NCI-H2081 (cell line): ENCODE measurements at places on chromosomes 12 and 14.
A peak's percentile ranks its signal among the peaks of the same experiment; 100 is the strongest.

GRCh38 chr14:99595034-99595433, 9.0 kb downstream of the CCDC85C start:
- no peak for DNase-seq

DNA sequence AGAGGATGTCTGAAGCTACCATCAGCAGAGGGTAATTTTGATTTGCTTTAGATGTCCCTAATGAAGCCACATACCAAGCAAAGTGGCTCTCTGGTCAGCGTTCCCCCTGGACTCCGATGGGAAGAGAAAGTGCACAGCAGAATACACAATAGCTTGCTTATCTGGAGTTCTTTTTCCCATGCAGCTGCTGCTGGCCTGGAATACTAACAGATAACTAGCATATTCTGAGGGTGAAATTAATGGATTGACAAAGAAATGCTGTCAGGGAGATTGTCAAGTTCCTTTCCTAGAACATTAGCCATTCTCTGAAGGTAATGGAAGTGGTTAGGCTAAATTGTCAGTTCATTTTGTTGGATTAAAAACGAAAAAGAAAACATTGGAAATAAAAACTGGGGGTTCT, 391.3 kb downstream of the FLRT2 start:
- DNase-seq: no peak

DNA sequence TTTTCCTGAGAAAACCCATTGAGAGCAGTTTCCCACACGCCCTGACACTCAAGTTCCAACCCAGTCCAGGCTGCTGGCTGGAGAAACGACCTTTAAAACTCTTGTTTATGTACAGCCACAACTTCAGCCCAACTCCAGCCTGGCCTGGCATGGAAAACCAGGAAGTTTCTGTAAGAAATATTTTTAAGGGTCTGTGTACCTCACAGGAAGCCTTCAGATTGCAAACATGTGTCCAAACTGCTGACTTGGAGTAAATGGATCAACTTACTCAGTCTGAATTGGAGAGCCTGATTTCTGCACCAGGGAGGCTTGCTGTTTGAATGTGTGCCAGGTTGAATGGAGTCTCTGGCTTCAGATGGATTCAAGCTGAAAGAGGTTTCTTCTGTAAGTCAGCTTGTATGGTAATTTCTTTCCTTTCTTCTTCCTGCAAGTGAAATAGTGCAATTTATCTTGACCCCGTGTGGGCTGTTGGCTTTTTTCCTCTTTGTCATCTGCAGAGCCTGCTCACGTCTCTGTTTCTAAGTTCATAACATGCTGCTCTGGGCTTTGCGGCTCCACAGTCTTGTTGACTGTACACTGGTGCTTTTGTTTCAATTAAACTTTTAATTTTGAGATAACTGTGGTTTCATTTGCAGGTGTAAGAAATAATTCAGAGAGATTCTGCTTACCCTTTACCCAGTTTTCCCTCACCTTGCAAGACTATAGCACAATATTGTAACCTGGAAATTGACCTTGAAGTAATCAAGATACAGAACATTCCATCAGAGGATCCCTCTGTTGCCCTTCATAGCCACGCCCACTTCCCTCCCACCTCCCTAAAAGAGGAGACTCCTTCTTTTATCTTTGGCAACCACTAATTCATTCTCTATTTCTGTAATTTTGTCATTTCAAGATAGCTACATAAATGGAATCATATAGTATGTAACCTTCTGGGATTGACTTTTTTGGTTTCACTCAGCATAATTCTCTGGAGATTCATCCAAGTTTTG, 109.7 kb upstream of the PRMT8 start:
- DNase-seq: no peak

GRCh38 chr12:14567351-14568162, at the start of gene PLBD1:
Gene PLBD1 (minus strand): TSS chr12:14567883. CDS start chr12:14567696, 187 bp downstream.
- no peak for DNase-seq

DNA sequence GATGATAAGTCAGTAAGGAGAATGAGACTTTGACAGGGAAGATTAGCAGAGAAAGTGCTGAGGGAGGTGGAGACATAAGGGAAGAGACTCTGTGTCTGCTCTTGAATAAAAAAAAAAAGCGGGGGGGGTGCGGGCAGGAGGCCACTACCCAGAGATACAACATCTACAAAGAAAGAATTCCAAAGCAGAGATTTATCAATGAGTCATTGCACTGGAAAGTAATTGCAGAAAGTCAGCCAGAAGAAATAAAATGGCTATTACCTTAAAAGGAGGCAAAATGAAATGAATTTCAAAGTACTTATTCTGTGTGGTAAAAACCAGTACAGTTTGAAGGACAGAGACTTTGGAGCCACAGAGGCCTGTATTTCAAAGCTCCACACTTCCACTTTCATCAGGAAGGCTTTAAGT, 267.1 kb upstream of the PRKD1 start:
- no peak for DNase-seq

DNA sequence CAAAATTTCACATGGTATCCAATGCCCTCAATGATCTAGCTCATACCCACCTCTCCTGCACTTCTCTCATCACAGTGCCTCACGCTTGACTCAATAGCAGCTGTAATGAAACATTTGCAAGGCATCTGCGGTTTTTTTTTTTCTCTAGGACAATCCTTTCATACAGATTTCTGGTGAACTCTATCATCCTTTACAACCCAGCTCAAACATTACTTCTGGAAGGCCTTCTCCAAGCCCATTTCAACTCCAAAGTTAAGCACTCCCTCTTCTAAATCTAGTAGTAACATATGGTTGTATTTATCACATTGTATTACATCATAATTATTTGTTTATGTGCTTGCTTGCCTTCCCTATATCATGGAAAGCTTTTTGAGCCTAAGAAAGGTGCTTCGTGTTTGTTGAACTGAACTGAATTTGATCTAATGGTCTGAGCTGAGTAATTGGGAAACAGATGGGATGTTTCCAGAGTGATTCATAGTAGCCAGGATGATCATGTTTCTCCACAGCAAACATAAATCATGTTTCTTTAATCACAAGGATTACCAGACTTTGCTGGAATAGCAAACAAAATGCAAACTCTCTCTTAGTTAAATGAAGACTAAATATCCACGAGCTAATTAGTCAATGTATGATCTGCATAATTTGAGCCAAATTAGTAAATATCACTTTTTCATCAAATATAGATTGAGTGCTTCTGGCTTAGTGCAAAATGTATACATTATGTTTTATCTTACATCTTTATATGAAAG, 14.3 kb downstream of the CFL2 start:
- peak; percentile 58 for DNase-seq

- DNase-seq: no peak
These were observed 82.2 kb downstream of the PPP2R5C start for GRCh38 chr14:101843665-101844064.

GRCh38 chr12:47698055-47698454, 7.8 kb downstream of the RPAP3 start:
- DNase-seq: no peak

- DNase-seq: no peak
These were observed 47.8 kb downstream of the PEBP1 start for GRCh38 chr12:118183711-118184110.

GRCh38 chr14:23933108-23933741, 20.3 kb upstream of the DHRS4 start:
- DNase-seq: no peak

DNA sequence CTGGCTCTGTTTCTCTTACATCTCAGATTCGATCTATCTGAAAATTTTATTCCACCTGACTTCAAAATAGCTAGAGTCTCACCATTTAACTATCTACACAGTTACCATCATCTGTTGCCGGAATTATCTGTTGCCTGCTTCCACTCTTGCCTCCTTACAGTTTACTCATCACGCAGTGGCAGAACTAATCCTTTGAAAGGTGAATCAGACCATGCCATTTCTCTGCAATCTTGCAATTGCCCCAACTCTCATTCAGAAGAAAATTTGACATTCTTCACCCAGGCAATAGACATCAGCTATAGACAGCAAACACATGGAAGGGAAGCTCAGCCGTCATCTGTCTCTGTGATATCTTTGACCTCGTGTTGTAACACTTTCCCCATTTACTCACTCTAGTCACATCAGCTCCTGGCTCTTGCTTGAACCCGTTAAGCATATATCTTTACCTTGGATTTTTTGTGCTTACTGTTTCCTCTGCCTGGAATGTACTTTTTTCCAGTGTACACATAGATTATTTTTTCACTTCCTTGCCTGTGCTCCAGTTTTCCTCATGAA, 85.5 kb downstream of the PDE3A start:
- DNase-seq: no peak

DNA sequence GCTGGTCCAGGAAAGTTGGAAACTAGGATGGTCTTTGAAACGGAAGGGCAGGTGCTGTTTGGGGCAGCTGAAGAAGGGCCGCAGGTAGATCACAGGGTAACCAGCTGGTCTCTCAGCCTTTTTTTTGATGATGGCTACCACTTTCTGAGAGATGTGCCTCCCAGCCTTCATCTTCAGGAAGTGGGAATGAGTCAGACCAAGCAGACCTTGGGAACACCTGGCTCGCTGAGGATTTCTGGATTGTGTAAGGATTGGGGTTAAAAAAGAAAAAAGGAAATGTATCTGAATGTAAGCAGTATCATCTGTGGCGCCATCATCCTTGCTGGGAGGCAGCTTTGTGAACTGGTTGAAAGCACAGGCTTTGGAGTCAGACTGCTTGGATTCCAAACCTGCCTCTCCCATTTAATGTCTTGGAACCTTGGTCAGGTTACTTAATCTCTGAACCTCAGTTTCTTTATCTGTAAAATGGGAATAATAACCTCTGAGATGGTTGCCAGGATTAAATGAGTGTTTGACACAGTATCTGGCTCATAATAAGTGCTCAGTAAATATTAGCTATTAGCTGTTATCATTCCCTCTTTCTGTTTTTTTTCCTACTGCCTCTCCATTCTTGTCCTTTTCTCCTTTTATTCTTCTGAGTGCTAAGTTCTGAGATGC, 1.7 kb downstream of the PRPF40B start:
- no peak for DNase-seq

- no peak for DNase-seq
These were observed 16.1 kb upstream of the HDAC7 start for GRCh38 chr12:47835831-47836155.

GRCh38 chr12:17016116-17016864, 410.3 kb upstream of the LMO3 start:
- DNase-seq: no peak

DNA sequence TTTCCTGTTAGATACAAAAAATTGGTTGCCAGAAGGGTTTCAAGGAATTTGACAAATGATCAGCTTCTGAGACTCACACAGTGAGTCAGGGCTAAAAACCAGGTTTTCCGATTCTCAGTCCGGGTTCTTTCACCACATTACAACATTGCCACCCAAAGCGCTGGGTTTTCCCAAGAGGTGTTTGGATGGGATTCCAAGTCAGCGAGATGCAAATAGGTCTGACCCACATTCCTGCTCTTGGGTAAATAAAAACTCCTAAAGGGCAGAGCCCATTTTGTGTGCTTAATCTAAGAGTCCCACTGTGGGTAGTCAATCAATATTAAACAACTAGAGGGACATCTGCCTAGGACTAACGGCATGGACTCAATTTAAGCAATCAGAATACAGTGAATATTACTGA, 5.4 kb upstream of the RIC8B start:
- DNase-seq: no peak

DNA sequence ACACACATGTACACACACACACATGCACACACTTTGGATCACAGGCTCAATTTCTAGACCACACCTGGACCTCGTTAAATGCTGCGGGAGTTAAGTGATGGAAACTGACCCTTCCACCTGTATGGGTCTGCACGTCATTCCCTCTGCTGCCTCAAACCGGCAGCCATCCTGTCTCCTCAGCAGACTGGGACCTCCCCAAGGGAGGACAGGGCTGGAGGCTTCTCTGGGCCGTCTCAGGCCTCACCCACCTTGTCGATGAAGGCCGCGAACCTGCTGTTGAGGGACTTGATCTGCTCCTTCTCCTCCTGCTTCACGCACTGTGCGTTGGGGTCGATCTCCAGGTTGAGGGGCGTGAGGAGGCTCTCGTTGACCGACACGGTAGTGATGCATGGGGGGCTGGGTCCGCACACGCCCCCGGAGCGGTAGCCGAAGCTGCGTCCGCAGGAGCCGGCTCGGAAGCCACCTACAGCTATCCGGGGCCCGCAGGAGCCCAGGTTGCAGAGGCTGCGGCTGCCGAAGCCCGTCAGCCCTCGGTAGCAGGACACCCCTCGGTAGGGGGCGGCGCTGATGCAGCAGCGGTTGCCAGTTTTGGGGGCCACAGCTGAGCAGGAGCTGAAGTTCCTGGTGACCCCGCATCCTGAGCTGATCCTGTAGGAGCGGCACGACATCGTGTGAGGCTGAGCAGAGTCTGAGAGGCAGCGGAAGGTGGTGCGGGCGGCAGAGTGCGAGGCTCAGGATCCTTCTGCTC, at the start of gene KRT85:
Gene KRT85, minus strand, starts transcription at position 744 of the 748 bp plus-strand sequence. Its CDS starts 76 bp downstream, at position 668.
- DNase-seq: no peak

- no peak for DNase-seq
These were observed 27.7 kb downstream of the FBLN5 start for GRCh38 chr14:91919814-91920213.

GRCh38 chr12:1517007-1517406, 77.4 kb downstream of the FBXL14 start:
- no peak for DNase-seq

GRCh38 chr12:108093209-108093608, 35.9 kb upstream of the WSCD2 start:
- DNase-seq: no peak

- peak; percentile 79 for DNase-seq
These were observed 1.4 kb downstream of the LIN7A start for GRCh38 chr12:80936353-80936641.

DNA sequence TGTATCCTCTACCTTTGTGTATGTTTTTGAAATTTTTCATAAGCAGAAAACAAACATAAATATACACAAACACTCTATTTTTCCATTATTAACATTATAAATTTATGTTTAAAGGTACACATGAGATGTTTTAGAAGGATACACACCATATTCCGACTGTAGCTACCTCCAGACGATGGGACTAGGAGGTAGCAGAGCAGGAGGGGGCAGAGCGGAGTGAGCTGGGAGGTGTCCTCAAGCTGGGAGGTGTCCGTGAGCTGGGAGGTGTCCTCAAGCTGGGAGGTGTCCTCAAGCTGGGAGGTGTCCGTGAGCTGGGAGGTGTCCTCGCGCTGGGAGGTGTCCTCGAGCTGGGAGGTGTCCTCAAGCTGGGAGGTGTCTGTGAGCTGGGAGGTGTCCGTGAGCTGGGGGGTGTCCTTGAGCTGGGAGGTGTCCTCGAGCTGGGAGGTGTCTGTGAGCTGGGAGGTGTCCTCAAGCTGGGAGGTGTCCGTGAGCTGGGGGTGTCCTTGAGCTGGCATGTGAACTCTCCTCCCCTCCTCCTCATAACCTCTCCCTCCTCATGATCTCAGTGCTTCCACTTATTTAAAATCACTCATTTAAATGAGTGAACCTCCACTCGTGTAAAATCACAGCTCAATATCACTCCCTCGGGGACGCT, 346.9 kb upstream of the SFSWAP start:
- DNase-seq: no peak

GRCh38 chr14:69042787-69043444, 63.8 kb upstream of the ACTN1 start:
- DNase-seq: no peak

GRCh38 chr12:73308079-73308478, 1035.9 kb downstream of the TRHDE start:
- no peak for DNase-seq

GRCh38 chr12:22046090-22046967, at the start of gene CMAS:
Gene CMAS (plus strand): TSS chr12:22046218. CDS start chr12:22046304, 86 bp downstream.
- DNase-seq: peak; percentile 81
